ENCODE measurements at places on chromosomes 5 and 9.

DNA sequence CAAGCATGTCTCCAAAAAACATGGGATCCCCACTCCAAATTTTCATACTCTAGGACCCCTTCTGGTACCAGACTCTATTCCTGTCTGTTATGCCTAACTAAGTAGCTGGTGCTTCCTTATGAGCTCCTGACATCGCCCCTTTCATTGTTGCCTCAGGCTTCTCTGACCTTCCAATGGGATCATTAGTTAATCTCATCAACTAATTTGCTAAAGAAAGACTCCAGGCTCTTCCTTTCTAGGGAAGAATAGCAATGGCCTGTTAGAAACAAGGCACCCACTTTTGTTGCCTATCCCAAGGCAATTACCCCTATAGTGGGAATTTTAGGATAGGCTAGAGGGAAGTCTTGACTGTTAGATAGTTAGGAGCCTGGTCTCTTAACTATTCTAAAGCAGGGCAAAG, 369.5 kb downstream of the MLLT3 start:
- DNase-seq: no peak

DNA sequence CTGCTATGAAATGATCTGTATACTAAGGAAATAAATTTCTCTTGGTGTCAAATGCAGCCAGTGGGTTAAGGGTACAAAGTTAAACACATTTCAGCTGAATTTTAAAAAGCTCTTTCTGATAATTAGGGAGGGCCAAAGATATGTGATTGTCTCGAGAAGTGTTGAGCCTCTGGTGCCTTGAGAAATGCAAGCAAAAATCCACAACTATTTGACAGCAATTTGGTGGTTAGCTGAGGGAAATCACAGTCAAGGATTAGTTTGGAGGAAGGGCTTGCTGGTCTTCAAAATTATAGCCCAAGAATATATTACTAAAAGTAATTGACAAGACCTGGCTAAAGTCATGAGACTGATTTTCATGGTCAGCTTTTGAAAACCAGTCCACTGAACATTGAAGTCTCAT, 255.7 kb upstream of the PPP1R2B start:
- DNase-seq: no peak

DNA sequence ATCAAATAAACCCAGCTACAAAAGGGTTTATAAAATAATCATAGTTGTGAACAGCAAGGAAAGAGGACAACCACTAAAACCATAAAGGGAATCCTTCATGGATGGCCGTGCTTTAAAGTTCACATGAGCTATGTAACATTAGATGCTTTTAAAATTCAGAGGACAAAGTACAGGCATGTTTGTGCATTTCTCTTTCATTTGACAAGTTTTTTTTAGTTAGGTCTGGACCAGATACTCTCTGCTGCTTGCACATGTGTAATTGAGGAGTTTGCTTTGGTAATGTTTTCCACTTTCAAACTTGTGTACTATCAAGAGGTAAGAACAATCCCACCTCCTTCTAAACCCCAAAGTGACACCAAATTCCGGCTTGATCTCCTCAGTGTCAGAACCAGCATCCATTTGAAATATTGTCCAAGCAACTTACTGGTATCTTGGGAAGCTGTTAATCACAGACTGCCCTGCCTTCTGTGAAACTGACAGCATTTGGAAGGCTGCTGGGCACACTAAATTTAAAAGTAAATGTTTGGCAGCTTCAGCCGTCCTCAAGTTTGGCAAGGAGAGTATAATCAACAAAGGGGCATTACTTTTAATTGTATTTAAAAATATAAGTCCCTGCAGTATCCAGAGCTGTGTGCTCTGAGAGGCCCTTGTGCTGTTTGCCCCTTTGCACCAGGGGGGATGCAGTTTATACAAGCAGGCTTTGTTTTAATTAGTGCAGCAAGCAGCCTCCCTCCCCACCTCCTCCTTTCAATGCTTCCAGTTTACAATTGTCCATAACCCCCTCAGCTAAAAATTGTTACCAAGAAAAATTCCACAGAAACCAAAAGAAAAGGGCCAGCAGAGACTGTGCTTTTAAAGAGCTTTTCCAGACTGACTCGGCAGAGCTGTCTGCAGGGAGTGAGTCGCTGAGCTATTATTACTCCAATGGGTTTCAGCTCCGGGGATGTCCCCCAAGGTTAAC, 328.3 kb upstream of the MPDZ start:
- peak; percentile 7 for DNase-seq

DNA sequence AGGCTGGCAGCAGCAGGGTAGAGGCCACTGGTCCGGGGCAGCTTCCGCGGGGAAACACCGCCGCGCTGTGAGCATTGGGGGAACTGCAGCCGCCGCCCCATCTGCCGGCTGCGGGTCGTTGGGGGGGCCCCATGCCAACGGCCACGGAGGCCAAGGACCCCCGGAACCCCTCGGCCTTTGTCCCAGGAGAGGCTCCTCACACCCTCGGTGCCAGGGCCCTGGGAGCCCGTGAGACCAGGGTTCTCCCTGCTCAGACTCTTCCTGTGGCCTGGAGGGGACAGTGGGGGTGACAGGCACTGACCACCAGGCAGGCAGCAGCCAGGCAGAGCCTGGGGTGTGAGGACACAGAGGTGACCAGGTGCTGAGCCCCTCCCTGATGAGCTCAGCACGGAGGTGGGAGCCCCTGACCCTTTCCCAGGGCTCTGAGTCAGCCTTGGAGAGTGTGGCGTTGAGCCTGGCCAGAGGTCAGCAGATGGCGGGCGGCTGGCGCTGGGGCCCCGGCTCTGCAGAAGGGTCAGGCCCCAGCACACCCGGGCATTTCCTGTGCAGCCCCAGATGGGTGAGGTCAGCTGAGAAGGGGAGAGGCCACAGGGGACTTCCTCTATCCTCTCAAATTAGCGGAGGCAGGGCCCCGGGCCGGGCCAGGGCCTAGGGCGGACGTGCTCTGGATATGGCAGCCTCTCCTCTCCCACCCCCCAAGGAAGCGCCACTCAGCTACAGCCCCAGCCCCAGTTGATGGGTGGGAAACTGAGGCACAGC, 17.9 kb upstream of the EGFL7 start:
- no peak for DNase-seq

DNA sequence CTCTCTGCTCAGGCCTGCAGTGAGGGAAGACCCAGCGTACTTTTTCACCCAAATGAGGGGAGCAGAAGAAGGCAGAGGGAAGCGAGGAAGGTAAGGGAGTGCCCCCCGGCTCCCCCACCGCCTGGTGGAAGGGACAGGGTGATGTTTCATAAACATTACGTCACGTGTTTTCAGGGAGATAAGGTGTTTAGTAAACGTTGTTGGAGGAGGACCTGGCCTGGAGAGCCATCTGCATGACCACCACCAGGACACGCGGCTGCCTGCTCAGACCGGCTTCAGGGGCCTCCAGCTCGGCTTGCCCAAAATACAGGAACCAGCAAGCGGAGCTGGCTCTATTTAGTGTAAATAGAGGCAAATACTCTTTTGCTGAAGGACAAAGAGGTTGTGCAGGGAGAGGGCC, 40.0 kb upstream of the C5orf58 start:
- DNase-seq: no peak

DNA sequence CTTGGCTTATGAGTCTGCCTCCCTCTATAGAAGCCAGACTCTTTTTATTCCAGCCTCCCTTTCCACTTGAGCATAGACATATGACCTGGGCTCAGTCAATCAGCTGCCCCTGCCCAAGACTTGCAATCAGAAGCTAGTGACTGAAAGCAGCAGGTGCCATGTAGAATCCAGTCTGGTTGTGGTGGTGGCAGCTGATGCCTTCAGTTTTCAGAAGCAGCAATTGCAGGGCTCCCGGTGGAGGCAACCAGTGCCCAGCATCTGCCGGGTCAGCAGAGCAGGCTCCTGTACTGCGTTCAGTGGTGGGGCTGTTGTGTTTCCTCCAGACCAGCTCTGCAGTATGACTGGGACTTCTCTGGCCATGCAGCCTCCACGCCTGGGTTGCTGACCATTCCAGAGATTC, 53.9 kb upstream of the PALM2AKAP2 start:
- DNase-seq: no peak

DNA sequence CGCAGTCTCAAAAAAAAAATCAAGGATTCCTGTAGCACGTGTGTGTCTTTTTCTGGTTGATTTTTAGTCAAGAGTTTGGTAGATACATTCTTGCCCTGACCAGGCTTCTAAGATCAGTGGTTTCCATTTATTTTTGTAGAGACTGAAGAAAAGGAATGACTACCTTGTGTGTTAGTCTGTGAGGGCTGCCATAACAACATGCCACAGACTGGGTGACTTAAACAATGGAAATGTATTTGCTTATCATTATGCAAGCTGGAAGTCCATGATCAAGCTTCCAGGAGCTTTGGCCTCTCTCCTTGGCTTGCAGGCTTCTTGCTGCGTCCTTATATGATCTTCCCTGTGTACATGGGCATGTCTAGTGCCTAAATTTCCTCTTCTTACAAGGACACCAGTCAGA, 127.0 kb downstream of the CCDC192 start:
- no peak for DNase-seq

- DNase-seq: no peak
Measured at GRCh38 chr5:135339189-135339588, 59.8 kb downstream of the MACROH2A1 start.

GRCh38 chr9:129138476-129139232, 27.4 kb downstream of the PTPA start:
- no peak for DNase-seq

DNA sequence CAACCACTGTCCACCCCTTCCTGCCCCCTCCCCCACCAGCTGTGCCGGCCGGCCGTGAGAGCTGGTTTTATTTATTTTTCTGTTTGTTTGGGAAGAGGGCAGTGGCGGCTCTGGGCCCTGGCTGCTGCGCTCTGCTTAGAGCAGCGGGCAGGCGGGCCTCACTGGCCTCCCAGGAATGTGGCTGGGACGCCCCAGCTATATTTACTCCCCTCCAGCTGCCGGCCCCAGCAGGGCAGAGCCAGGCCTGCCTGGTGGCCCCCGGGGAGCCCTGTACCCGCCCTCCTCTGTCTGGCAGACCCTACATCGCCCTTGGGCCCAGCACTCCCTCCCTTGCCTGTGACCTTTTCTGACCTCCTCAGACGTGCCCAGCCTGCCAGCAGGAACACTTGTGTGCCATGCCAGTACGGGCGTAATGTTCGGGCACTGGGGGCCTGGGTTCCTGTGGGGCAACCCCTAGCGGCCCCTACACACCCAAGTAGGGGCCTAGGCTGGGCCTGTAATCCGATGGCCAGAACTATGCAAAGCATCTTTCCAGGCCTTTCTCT, 7.7 kb downstream of the CXXC5 start:
- DNase-seq: no peak

- no peak for DNase-seq
Measured at GRCh38 chr5:115944501-115944900, 17.8 kb upstream of the LVRN start.

DNA sequence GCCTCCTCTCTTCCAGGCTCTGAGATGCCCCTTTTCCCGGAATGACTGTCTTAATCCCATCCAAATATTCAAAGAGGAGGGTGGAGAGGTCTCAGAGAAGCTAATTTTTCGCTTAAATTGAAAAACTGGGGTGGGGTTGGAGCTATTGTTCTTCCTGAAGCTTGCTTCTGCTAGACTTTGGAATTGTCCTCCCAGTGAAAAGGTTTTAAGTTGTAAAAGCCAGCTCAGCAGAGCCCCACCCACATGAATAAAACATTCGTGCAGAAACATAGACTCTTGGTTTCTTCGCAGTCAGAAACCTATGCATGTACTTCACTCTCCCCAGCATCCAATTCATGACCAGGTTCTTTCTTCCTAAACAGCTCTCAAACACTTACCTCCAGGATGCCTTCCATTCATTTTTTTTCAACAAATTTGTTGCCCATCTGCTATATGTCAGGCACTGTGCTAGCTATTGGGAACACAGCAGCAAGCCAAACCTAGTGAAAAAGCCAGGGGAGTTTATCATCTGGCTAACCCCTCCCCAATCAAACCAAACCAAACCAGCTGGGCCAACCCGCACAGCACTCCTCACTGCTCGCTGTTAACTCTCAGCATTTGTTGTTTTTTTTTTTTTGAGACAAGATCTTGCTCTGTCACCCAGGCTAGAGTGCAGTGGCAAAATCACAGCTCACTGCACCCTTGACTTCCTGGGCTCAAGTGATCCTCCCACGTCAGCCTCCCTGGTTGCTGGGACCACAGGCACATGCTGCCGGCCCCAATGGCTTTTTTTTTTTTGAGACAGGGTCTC, 37.9 kb upstream of the OCLN start:
- DNase-seq: no peak

GRCh38 chr9:114696814-114697544, 15.0 kb upstream of the TEX48 start:
- DNase-seq: no peak

- DNase-seq: no peak
Measured at GRCh38 chr5:171131497-171131896, 177.6 kb upstream of the TLX3 start.

- no peak for DNase-seq
Measured at GRCh38 chr5:140221697-140222223, 46.8 kb downstream of the CYSTM1 start.

GRCh38 chr9:99826579-99826978, 4.9 kb downstream of the NR4A3 start:
- no peak for DNase-seq

GRCh38 chr9:19998823-19999455, 210.1 kb upstream of the SLC24A2 start:
- DNase-seq: no peak

- no peak for DNase-seq
Measured at GRCh38 chr5:87268126-87268969, 665 bp downstream of the RASA1 start.

- DNase-seq: no peak
Measured at GRCh38 chr5:143222287-143223231, 180.9 kb downstream of the NR3C1 start.

GRCh38 chr5:41250351-41250987, 37.1 kb upstream of the C6 start:
- no peak for DNase-seq

- no peak for DNase-seq
Measured at GRCh38 chr5:15496886-15497285, 3.1 kb upstream of the FBXL7 start.

- DNase-seq: no peak
Measured at GRCh38 chr5:156237361-156237760, 89.6 kb upstream of the SGCD start.
